ENCODE measurements at places on chromosomes 13 and 19.

GRCh38 chr13:61700620-61701019, 285.0 kb upstream of the PCDH20 start:
- H3K4me3 ChIP-seq: no peak overlapping the region
- no peaks in the 10 kb centered on the region for H3K27me3 ChIP-seq
- H3K36me3 ChIP-seq: no peaks in the 10 kb centered on the region
- no peaks in the 10 kb centered on the region for H3K4me1 ChIP-seq
- H3K27ac ChIP-seq: no peak overlapping the region

GRCh38 chr13:107205318-107206104, 637.6 kb upstream of the ARGLU1 start:
- no peaks in the 10 kb centered on the region for H3K36me3 ChIP-seq
- no peak overlapping the region for H3K4me3 ChIP-seq
- H3K4me1 ChIP-seq: no peaks in the 10 kb centered on the region
- no peaks in the 10 kb centered on the region for H3K27me3 ChIP-seq

GRCh38 chr13:66895320-66895719, 334.8 kb downstream of the PCDH9 start:
- no peaks in the 10 kb centered on the region for H3K36me3 ChIP-seq
- no peak overlapping the region for H3K27ac ChIP-seq
- H3K4me3 ChIP-seq: no peak overlapping the region
- no peaks in the 10 kb centered on the region for H3K27me3 ChIP-seq

DNA sequence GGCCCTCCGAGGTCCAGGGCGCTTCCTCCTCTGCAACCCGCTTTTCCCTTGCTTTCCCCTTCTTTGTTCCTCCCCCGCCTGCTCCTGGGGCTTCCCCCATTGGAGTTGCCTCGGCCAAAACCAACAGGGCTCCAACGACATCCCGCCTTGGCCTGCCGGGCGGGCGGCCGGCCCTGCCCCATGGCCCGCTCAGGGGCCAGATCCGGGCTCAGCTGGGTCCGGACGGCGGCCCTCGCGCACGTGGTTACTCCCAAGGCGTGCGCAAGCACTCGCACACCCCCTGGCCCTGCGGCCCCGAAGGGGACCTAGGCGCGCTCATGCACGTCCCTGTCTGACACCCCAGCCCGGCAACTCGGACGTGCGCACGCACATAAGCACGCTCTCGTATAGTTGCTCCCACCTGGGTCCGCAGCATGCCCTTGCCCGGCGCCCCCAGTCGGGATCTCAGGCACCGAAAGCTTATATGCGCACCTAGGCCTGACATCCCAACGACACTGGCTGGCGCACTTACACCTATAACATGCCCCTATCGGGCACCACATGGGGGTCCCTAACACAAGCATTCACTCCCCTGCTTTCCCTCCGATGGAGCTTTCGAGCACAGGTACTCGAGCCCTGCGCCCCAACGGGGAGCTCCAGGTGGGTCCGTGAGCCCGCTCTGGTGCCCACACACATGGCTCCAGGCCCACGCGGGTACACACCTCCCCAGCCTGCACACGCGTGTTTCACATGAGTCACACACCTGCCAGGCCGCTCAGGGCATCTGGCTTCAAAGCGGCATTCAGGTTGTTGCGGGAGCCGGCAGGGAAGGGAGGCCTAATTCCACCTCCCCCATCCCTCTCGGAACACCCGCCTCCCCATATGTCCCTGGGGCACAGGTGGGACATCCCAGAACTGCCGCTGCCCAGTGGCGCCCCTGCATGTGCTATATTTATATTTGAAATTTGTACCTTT, 15.0 kb downstream of the NFIX start:
- H3K36me3 ChIP-seq: no peaks in the 10 kb centered on the region
- no peak for DNase-seq
- H3K4me1 ChIP-seq: no peaks in the 10 kb centered on the region
- no peak overlapping the region for H3K4me3 ChIP-seq

- DNase-seq: no peak
- no peaks in the 10 kb centered on the region for H3K36me3 ChIP-seq
- H3K27me3 ChIP-seq: no peaks in the 10 kb centered on the region
- H3K4me1 ChIP-seq: no peaks in the 10 kb centered on the region
- H3K27ac ChIP-seq: no peak overlapping the region
Measured at GRCh38 chr13:86299128-86299527, 499.9 kb upstream of the SLITRK6 start.

- no peak overlapping the region for H3K4me3 ChIP-seq
- H3K27ac ChIP-seq: no peak overlapping the region
- H3K4me1 ChIP-seq: no peaks in the 10 kb centered on the region
- no peaks in the 10 kb centered on the region for H3K27me3 ChIP-seq
- no peak for DNase-seq
Measured at GRCh38 chr19:48689449-48689848, 6.3 kb upstream of the FUT2 start.

DNA sequence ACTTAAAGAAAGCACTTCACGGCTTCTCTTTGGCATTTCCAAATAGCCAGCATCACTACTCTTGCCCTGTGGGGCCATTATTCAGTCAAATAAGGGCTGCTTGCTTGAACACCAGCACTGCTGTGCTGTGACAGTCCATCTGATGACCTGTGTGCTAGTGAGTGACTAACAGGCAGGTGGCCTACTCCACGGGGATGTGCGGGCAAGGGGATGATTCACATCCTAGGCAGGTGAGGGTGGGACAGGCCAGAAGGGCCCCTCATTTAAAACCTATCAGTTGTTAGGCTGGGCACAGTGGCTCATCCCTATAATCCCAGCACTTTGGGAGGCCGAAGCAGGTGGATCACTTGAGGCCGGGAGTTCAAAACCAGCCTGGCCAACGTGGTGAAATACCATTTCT, 8.2 kb downstream of the CCNE1 start:
- H3K36me3 ChIP-seq: peaks cover 6% of the 10 kb centered on the region
- no peak overlapping the region for H3K4me3 ChIP-seq
- no peaks in the 10 kb centered on the region for H3K27me3 ChIP-seq
- H3K27ac ChIP-seq: no peak overlapping the region
- no peaks in the 10 kb centered on the region for H3K4me1 ChIP-seq

GRCh38 chr13:114194853-114195252, 15.8 kb downstream of the CFAP97D2 start:
- H3K27me3 ChIP-seq: no peaks in the 10 kb centered on the region
- no peak overlapping the region for H3K4me3 ChIP-seq
- H3K27ac ChIP-seq: no peak overlapping the region
- peaks cover 5% of the 10 kb centered on the region for H3K4me1 ChIP-seq
- no peak for DNase-seq

Measured in mesendoderm (in vitro differentiated cells).